ENCODE measurements at places on chromosomes 7 and 10. TPM values are rescaled to one million over a fixed set of nuclear protein-coding genes. Genes with fewer than 3 reads are reported as not detected.
A peak's percentile ranks its signal among the peaks of the same experiment; 100 is the strongest.

GRCh38 chr10:7159928-7160327 lies 250.9 kb downstream of the SFMBT2 start:
- no peak for DNase-seq

GRCh38 chr7:63071920-63072319 lies 926.7 kb upstream of the ZNF722 start:
- DNase-seq = peak; percentile 74

DNA sequence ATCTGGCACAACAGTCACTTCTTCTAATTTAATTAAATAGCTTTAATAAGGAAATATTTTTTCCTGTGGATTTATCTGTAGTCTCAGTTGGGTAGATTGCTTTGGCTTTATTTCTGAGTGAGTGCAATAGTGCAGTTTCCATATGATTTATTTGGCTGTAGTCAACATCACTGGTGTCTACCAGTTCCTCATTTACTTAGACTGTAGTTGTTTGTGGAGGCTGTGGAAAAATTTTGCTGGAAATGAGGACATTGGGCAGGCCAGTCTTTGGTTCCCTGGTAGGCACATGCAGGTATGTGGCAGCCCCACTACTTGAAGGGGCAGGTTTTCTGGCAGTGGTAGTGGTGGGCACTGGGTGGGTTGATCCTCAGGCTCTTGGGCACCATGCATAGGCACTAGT lies 15.5 kb downstream of the TAS2R40 start:
- no peak for DNase-seq

GRCh38 chr10:34172936-34173533 lies 642.1 kb downstream of the PARD3 start:
- no peak for DNase-seq

- no peak for DNase-seq
Measured at GRCh38 chr7:44375236-44375699, 49.9 kb upstream of the CAMK2B start.

- peak; percentile 67 for DNase-seq
Measured at GRCh38 chr7:33979807-33980355, 74.5 kb downstream of the BMPER start.

DNA sequence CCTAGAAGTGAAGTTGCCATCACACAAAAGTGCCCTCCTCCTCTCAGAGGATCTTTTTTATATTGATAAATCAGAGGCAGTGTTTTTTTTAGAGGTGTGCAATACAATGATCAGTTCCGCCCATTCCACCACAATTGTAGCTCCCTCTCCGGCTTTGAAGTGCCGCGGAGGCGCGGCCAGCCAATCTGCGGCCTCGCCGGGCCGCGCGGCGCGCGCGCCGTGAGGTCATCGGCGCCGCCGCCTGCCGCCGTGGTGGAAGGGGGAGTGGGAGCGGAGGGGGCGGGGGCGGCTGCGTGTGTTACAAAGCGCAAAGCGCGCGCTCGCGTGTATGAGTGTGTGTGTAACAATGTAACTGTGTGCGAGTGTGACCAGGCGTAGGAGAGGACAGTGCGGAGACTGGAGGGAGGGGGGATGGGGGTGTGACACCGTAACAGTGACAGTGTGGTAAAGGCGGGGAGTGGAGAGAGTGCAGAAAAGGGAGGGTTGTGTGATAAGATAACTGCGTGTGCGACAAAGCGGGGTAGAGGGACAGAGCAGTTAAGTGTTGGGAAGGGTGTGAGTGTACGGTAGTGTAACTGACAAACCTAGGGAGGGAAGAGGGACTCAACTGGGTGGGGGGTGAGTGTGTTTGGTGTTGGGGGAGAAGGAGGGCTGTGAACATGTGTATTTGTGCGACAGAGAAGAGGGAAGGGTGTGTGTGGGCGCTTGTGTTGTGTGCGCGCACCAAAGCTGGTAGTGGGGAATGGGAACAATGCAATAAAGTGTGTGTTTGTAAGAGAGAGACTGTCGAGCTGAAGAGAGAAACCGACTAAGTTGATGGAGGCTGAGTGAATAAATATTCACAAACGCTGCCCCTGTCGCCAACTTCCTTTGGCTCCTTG lies at the start of gene SP8:
SP8 (minus strand) TSS at position 108 of the 881 bp plus-strand sequence; CDS start at position 20, 88 bp downstream.
- no peak for DNase-seq

DNA sequence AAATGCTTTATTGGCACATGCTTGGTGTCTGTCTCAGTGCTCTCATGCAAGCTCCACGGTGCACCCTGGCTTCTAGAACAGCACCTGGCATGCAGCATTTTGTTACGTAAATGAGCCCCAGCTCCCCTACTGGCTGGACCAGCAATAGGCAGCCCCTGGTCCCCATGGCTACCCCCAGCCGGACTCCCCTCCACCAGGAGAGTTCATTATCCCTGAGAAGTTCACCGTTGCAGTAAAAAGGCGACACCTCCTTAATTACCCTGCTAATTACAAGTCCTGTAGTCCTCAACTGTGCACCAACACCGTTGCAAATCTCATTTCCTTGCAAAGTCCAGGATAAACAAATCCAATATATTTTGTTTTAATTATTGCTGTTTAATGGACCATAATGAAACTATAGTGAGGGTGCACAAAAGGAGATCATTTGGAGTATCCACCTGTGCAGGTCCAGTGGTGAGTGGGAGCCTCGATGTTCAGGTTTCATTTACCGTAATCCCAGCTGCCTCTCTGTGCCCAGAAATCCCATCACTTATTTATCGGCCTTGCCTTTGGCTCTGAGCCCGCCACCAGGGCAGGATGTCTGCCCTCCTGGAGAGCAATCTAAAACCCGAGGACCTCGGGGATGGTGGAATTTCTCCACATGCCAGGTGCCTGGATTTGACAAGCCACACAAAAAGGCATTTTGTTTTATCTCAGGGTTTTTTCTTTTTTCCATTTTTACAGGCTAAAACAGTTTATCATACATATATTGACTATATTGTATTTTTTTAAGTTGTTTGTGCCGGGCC lies 12.8 kb upstream of the DRGX start:
- DNase-seq = no peak

DNA sequence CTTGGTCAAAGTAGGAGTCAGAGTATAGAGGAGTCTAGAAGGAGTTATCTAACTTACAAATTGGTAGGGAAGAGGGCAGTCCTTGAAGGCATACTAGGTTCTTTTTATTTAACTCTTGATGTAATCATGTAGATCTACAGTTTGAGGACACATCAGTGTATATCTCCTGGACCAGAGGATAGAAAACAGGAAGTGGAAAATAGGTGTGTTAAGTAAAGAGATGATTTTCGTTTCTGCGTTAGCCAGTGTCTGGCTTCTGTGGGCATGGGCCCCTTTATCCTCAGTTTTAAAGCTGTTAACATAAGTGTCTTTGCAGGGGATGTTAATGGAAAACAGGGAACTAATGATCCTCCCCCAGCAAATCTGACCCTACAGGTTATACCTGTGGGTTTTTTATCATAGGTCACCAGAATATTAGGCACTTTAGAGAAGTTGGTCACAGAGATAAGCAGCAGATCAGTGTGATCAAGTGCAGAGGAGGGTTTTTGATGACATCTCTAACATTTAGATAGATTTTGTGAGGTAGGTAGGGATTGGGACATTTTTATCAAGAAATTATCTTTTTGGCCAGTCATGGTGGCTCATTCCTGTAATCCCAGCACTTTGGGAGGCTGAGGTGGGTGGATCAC lies 58.6 kb upstream of the PRSS1 start:
- DNase-seq = no peak

- no peak for DNase-seq
Measured at GRCh38 chr7:55140941-55141278, 122.1 kb downstream of the EGFR start.

The AEBP1 gene
- 219 TPM for total RNA-seq

The SRPK2 gene
- 81.0 TPM for total RNA-seq

The CCDC201 gene
- not detected for total RNA-seq
